Skin of body (tissue), 3 donors: ENCODE measurements at places on chromosomes 7 and 10. TPM values are rescaled to one million over a fixed set of nuclear protein-coding genes. Genes with fewer than 3 reads are reported as not detected.

HOXA4 gene
- total RNA-seq, result 0.69 TPM

EBF3 gene
- 19.5 TPM for total RNA-seq

EVX1 gene
- not detected for total RNA-seq

FAM237B gene
- not detected for total RNA-seq

TNS3 gene
- 44.7 TPM for total RNA-seq

SAMD8 gene
- total RNA-seq, result 28.4 TPM

IRF5 gene
- total RNA-seq, result 4.2 TPM

PAX2 gene
- total RNA-seq, result not detected

MKX gene
- 4.0 TPM for total RNA-seq

ABCB1 gene
- 1.1 TPM for total RNA-seq

GPR15LG gene
- 2.1 TPM for total RNA-seq

HHEX gene
- total RNA-seq, result 3.9 TPM

C10orf105 gene
- under 0.01 TPM for total RNA-seq

PPP1R3C gene
- total RNA-seq, result 71.7 TPM

NAMPT gene
- total RNA-seq, result 147 TPM
